ENCODE measurements at places on chromosomes 3 and 15.

DNA sequence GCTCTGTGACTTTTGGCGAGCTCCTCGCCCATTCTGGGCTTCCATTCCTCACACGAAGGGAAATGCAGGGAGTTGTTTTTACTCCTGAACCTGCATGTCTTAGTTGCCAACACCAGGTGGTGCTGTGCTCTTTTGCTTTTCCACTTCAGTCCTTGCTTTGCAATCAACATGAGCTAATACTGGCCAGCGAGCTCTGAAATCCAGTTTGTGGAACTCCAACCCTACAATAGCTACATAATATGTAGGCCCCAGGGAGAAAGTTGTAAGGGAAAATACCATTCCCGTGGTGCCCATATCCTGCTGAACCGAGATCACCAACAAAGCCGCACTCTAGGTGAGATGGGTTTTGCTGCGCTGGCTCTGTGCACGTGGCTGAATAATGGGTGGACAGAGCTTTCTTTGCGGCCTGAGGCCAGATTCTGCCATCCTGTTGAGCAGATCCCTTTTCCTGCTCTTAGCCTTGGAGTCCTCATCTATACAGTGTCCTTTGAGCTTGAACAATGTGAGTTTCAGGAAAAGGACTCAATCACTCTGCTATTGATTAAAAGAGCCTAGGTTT is 25.0 kb downstream of the LSM3 start:
- peak; percentile 18 for DNase-seq

GRCh38 chr15:74545776-74546656 is 5.0 kb downstream of the ARID3B start:
- DNase-seq: peak; percentile 74

GRCh38 chr3:143810953-143811265 is 37.4 kb downstream of the SLC9A9 start:
- DNase-seq: no peak

- no peak for DNase-seq
Observed at GRCh38 chr3:49930168-49930690, 618 bp upstream of the MON1A start.

DNA sequence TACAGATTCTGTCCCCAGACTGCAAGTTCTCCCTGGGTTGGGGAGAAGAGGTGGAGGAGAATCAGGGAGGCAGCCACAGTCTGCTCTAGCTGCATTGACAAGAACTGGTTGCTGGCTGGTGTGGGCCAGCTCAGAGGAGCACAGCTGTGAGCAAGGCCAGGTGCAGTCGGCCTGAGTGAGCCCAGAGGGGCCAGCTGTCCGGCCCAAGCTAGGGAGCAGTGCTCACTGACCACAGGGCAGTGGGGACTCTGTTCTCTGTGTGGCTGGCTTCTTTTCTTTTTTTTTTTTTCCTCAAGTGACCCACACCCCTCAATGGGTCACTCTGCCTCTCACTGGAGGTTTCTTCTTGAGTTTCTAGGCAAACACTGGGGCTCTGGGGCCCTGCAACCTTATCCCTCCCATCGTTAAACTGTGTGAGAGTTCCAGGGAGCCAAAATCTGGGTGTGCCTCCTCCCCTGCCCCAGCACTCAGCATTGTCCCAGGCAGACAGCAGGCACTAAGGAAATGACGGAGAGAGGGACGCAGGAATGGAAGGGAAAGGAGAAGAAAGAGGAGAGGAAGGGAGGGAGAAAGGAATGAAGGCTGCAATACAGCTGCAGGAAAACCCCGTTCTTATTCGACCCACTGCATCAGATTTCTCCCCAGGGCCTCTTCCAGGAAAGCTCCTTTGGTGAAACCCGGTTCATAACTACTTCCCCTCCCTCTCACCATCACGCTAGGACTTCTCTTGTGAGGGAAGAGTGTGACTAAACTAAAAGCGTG is 37.7 kb upstream of the HES1 start:
- no peak for DNase-seq

- no peak for DNase-seq
Observed at GRCh38 chr3:32531010-32531647, 28.5 kb upstream of the CMTM6 start.

DNA sequence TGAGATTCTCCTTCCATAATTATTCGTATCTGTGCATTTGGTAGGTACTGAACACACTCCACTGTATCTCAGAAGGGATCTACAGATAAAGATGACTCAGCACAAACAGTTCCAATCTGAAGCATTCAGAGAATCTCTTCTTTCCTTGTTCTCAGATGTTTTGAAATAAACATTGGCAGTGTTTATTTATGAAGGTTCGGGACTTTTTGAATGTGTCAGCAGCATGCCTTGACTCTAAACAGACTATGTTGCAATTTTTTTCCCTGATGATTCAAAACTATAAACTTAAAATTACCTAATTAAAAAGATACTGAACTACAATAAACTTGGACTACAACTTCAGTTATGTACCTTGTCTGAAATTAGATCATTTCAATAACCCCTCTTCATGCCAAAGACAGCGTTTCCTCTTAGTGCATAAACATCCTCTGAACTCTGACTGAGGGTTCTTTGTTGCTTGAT is 612.9 kb upstream of the TBL1XR1 start:
- DNase-seq: no peak
